Astrocyte (in vitro differentiated cells and primary cell): ENCODE measurements at places on chromosomes 5 and 9. TPM values are rescaled to one million over a fixed set of nuclear protein-coding genes. Genes with fewer than 3 reads are reported as not detected.

DNA sequence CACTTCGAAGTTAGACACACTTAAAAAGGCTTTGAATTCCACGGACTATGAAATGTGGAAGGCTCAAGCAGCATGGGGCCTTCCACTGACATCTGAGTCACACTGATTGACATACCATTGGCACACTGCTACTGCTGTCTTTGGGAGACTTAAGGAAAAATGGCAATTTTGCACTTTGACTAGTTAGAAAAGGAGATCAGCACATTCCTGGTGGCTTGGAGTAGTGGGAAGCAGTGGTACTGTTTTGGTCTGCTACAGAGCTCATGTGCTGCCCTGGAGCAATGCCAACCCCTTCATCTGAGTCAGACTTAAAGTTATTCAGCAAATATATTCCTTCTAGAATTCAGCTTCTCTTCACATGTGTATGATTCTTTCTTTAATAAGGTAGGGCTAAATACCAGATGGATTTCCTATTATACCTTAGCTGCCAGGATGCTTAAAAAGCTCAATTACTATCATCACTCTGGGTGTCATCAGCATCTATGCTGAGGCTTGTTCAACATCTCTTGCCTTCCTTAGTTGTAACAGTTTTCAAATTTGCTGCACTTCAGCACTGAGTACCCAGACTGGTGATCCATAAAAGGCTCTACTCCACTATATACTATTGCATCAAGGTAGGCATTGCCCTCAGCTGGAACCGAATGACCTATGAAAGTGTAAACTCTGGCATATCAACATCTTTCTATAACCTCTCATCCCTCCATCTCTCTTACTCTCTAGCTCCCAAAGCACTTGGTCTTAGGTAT, 42.3 kb upstream of the MOCS2 start:
- DNase-seq = peak; percentile 86

- no peak for DNase-seq
These were observed 2.1 kb downstream of the NADK2 start for GRCh38 chr5:36239370-36240293.

GRCh38 chr9:133769511-133770075, 31.4 kb upstream of the SARDH start:
- DNase-seq = no peak

- no peak for DNase-seq
These were observed 123.8 kb upstream of the PTGER4 start for GRCh38 chr5:40555886-40556285.

RALGPS1 gene
- 1.7 and 2.8 TPM in 2 replicates for total RNA-seq

DNA sequence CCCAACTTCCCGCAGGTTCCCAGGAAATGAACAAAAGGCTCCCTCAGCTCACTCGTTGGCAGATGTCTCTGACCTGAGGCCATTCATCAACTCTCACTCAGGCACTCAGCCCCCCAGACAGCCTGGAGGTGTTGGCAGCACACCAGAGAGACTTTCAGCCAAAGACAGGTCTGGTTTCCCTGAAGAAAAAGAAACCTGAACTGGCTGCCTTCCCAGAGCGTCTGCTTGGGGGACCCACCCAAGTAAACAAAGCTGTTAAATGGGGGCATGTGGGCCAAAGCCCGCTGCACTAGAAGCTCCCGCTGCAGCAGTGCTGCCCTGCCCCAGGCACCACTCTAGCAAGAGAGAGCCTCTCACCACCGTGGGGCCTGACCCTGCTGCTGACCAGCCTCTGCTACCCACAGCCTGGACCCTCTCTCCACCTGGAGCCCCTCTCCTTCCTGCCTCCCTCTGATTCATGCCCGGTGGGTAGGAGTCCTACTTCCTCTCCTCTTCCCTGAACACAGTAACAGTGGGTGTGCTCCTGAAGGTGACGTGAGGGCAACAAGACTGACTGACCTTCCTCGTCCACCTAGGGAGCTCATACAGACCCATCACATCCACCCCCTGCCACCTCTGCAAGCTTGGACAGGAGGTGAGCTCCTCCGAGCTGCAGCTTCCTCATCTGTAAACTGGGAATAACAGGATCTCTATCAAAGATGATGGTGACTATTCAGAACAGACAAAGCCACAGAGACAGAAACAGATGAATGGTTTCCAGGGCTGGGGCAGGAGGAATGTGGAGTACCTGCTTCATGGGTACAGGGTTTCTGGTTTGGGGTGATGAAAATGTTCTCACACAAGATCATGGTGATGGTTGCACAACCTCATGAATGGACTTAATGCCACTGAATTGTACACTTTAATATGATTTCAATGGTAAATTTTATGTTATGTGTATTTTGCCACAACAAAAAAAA, 31.0 kb upstream of the GABRP start:
- DNase-seq = no peak
